ENCODE measurements at places on chromosomes 6 and 20.

- DNase-seq: no peak
These were observed 113.7 kb upstream of the PDE10A start for GRCh38 chr6:165776691-165777090.

DNA sequence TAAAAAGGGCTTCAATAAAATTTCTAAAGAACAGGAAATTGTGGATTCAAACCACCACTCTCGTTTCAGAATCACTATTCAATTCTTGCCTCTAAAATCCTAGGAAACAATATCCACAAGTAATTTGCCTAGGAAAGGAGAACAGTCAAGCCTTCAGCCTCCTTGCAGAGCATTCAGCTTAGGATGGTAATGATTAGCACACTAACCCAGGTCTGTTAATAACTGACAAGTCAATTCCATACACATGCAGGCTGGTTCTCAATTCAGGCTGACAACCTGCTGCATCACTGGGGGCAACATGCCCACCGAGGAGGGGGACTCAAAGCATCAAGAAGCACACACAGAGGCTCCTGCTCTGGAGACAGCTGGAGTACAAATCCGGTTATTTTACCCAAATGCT is 57.6 kb downstream of the GMDS start:
- DNase-seq: no peak

DNA sequence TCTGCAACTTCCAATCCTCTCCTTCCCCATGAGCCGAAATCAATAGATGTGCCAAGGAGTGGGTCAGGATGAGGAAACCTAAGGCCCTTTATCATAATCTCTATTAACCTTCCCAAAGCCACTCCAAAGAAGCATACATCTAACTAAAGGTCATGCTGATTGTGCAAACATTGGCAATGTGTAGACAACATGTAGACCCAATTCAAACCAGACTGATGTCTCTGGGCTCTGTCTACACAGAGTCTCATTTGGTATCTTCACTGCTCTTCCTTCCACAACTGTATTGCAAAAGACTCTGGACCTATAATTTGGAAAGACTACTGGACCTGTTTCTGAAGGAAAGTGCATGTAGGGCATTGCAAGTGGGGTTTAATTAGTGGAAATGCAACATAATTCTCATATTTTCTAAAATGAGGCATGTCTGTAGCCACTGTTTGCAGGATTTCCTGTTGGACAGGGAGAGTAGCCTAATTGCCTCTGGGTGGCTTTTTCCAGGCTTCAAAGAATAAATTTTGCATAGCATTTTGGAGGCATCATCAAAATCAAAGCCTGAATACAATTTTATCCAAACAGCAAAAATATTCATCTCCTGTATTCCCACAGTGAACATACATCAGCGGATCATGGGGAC is 35.0 kb upstream of the MLIP start:
- no peak for DNase-seq

- peak; percentile 11 for DNase-seq
These were observed 525 bp upstream of the MAK start for GRCh38 chr6:10838794-10839333.

DNA sequence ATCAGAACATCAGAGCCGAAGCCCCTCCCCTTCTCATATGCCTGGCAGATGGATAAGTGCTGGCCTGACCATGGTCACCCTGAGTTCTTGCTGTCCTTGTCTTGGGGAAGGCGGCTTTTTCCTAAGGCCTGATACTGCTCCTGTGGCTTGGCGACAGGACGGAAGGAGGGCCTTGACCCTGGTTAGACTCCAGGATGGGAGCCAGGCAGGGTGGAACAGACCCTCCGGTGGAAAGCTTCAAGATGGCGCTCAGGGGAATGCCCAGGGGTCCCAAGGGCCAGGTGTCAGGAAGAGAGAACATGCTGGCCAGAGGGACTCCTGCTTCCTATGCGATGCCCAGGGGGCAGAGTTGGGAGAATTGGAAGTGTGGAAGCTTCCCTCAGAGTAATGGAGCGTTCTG is 29.6 kb downstream of the ADA start:
- DNase-seq: no peak

- peak; percentile 49 for DNase-seq
These were observed 206.9 kb downstream of the IBTK start for GRCh38 chr6:82040405-82041221.

DNA sequence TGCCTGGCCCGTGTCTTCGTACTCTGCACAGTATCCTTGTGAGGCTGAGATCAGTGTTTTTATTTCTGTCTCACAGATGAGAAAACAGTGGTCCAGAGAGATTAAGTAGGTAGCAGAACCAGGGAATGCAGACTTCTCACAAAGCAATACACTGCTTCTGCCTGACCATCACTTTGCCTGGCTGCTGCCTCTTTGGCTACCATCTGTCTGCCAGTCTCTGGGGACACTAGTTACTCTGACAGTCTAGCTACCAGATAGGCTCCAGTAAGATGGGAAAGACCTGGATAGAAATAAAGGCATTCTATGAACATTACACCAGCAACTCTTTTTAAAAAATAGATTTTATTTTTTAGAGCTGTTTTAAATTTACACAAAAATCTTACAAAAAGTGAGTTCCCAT is 96.9 kb downstream of the PHACTR3 start:
- no peak for DNase-seq

DNA sequence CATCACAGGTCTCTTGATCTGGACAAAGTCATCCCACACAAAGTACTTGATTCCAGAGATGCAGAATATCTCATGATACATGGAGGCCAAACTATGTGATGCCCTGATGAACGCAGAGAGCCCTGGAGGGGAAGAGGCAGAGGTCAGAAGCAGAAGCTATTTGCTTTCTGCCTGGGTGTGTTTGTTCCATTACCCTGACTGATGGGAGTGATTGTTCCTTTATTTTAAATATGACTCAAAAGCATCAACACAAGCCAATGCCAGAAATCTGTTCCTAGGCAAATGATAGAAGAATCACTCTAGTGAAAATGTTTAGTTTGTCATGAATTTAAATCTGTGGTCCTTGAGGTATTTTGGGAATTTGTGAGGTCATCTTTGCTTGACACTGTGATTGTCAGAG is 54.7 kb upstream of the GGTLC1 start:
- DNase-seq: no peak

DNA sequence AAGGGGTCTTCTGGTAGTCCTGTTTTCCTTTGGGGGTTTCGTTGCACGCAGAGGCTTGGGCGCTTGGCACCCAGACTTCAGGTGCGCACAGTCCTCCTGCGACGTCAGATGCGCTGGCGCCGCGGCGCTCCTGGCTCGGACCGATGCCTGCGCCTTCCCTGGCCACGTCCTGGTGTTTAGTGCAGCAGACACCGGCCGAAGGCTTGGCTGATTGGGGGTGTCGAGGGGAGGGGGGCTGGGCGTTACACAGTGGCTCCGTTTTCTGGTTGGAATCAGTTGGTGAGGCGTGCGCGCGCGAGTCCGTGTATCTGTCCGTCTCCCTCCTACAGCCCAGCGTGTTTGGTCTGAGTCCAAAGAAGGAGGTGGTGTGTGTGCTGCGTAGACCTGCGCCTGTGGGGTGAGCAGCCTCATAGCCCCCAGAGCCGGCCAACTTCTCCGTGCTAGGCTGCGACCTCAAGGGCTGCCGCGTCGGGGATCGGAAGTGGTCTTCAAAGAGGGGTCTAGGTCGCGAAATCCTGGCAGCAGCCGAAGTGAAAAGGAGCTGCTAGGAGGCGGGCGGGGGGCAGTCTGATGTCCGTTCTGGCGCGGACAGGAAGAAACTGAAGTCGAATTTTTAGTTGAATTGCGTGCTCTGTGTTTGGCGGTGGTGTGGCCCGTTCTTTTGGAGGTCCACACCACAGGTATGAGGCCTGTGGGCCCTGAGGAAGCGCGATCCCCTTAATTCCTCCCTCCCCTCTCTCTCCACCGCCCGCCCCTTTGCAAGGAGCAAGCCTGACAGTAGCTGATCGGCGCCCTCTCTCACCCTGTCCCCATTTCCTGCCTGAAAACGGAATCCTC is 1.5 kb downstream of the SYNDIG1 start:
- no peak for DNase-seq

GRCh38 chr6:11626356-11626755 is 88.8 kb downstream of the TMEM170B start:
- DNase-seq: no peak

DNA sequence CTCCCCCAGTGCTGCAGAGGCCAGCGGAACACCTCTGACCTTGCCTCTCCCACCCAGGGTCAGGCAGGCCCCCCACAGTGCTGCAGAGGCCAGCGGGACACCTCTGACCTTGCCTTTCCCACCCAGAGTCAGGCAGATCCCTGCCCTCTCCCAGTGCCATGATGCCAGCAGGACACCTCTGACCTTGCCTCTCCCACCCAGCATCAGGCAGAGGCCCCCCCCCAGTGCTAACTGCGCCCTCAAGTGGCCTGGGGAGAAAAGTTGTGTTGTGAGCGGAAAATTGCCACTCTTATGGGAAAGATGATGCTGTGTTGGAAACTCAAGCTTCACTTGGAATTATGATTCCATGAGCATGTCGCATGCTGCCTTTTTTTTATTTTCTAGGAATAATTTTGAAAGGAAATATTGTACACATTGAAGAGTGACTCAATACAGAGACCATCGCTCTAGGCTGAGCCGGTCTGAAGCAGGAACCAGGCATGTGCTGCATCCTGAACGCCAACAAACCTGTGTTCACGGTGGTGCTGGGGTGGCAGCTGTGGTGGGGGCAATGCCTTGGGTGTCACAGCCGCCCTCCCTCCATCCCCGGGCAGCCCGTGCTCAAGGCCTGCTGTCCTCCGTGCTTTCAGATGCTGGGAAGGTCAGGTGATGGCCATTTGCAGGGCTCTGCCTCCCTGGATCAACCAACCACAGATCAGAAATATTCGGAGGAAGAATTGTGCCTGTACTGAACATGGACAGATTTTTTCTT is 98.6 kb downstream of the CDH4 start:
- DNase-seq: no peak

DNA sequence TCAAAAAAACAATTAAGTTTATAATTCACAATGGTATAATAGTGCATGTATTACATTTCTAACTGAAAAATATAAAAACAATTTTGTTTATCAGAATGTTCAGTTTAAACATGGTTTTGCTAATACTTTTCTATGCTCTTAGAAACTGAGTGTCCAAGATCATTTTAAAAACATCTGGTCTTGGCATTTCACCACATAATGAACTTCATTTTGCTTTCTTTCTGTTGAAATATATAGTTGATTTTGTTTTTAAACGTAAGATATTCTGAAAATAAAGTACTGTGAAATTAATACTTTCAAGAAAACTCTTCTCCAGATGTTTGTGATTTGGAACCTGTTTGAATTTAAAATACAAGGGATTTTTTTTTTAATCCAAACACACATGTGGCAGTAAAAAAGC is 264.4 kb downstream of the COL12A1 start:
- DNase-seq: no peak

- no peak for DNase-seq
These were observed 202.9 kb downstream of the SYNDIG1 start for GRCh38 chr20:24672181-24672880.

- no peak for DNase-seq
These were observed 50.7 kb upstream of the MAPK13 start for GRCh38 chr6:36079601-36080000.

GRCh38 chr20:23096097-23096496 is 10.0 kb upstream of the CD93 start:
- DNase-seq: peak; percentile 37

DNA sequence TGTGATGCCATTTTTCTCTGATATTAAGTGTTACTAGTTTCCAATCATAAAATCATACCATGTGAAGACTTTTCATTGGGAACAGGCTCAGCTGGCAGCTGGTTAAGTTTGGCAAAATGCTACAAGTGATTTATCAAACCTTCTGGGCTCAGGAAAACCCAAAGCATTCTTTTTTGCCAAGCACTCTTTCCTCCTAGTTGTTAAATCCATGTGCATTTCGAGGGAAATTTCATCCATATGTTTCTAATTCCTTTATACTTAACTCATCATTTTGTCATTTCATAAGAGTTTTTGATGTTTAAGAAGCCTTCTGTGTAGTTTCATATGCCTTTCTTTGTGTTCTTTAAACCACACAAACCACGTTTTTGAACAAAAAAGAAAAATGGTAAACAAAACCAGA is 217.6 kb upstream of the PDE10A start:
- DNase-seq: no peak

- no peak for DNase-seq
These were observed 80.9 kb downstream of the GJA1 start for GRCh38 chr6:121516331-121516730.

- no peak for DNase-seq
These were observed 33.5 kb upstream of the RAB23 start for GRCh38 chr6:57255451-57256169.

DNA sequence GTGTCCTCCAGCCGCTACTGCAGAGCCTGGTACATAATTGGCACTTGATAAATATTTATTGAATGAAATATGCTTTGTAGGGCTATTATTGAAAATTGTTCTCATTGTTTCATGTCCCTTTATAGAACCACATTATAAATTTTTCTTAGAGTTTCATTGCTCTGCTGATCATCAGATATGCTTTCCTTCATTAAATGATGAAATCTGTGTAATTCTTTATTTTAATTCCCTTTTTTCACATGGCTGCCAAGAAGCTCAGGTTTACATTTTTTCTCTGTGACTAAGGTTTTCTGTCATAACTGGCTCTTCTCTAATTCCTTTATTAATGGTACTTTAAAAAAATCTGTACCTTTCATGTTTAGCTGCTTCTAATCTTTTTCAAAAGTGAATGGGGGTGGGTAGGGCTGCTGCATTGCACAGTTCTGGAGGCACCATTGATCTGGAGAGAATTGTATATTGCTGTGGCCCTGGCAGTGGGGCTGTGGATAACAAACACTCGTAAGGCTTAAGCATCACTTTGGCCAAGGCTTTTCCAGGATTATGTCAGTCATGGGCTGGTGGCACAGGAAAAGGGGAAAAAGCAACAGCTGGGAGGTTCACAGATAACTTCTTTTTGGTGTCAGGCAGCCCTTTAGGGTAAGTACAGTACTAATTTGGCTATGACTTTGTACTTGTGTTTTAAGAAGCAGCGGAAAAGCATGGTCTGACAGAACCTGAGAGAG is 43.8 kb downstream of the ARFGEF2 start:
- DNase-seq: no peak

GRCh38 chr6:515267-515666 is 123.7 kb downstream of the IRF4 start:
- DNase-seq: no peak

DNA sequence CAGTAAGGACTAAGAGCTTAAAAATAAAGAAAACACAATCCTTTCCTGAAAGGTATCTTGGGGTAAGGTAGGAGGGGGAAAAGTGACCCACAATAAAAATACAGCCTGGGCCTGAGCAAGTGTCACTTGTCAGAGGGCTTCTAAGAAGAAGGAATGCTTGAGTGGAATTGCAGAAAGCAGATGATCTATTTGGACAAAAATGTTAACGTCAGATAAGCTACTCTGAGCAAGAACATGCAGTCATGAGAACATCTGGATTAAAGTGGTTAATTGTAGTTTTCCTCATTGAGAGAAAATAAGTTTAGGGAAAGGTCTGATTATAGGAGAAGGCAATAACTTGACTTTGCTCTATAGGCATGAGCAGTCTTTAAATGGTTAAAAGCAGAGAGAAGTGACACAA is 581.9 kb downstream of the HTR1B start:
- DNase-seq: no peak

- DNase-seq: no peak
These were observed 12.3 kb upstream of the TAAR1 start for GRCh38 chr6:132671295-132671694.

All from bronchial epithelial cell (primary cell).